Activated T-cell treated with anti-CD3 and anti-CD28 coated beads, Interleukin-2, amount 50 U/mL, for 72 hours (primary cell): ENCODE measurements at places on chromosomes 6 and 20. TPM values are rescaled to one million over a fixed set of nuclear protein-coding genes. Genes with fewer than 3 reads are reported as not detected.

DNA sequence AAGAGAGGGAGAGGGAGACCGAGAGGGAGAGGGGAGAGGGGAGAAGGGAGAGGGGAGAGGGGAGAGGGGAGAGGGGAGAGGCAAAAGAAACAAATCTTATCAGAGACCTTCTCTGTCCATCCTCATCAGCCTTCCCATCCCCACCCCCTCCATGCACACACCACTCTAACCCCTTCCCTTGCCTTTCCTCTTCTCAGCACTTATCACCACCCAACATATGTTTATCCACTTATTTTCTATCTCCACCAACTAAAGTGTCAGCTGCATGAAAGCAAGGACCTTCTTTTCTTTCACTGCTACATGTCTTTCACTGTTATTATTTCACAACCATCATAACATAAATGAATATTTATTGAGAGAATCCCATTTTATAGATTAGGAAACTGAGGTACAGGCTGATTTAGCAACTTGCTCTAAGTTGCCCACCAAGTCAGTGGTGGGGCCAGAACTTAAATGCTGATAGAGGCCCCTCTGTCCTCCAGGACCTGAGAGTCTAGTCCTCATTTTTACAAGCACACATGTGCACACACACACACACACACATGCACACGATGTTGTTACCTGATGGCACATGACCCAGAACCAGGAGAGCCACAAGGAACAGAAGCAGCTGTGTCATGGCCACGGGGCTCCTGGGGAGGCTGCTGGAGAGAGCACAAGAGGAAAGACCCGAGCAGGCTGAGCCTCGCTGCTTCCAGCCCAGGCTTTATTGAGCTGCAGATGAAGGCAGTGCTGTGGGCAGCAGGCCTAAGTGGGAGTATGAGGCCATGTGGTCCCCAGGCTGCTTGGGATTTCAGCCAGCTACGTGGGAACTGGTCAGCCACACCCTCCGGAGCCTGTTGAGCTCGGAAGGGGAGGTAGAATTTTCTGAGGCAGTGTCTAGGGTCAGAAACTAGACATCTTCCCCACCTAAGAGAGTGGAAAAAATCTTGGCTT, 2.3 kb downstream of the DEFB124 start:
- peaks cover 34% of the 10 kb centered on the region for H3K27me3 ChIP-seq
- no peak for DNase-seq
- peaks cover 3% of the 10 kb centered on the region for H3K36me3 ChIP-seq
- H3K27ac ChIP-seq: no peak overlapping the region

- H3K4me3 ChIP-seq: peak overlapping the region; percentile 44
- peaks cover 41% of the 10 kb centered on the region for H3K4me1 ChIP-seq
- H3K27me3 ChIP-seq: no peaks in the 10 kb centered on the region
- H3K36me3 ChIP-seq: peaks cover 38% of the 10 kb centered on the region
Observed at GRCh38 chr6:158185729-158186456, 17.7 kb downstream of the GTF2H5 start.

DNA sequence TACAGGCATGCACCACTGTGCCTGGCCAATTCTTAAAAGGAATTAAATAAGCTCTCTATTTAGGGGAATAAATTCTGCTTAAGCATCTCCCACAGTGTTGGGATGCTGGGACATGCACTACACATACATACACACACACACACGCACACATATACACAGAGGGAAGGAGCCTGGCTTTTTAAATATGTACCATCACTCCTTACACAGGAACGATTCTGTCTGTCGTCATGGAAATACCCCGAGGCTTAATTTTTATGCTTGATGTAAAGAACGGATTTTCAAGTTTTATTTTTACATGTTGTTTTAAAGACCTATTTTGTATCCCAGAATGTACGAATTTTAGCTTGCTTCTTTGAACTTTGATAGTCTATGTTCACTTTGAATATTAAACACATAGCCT, 95.3 kb downstream of the CD109 start:
- DNase-seq: no peak
- H3K4me1 ChIP-seq: peaks cover 8% of the 10 kb centered on the region
- H3K27me3 ChIP-seq: no peaks in the 10 kb centered on the region
- H3K4me3 ChIP-seq: no peak overlapping the region
- no peak overlapping the region for H3K27ac ChIP-seq

- H3K27ac ChIP-seq: peak within 1 kb of the TSS; percentile 100
- DNase-seq: peak; percentile 91
- peak within 1 kb of the TSS; percentile 100 for H3K4me3 ChIP-seq
- peaks cover 5% of the 10 kb centered on the region for H3K36me3 ChIP-seq
Observed at GRCh38 chr6:34888874-34889555, at the start of gene ANKS1A. Gene ANKS1A (plus strand): TSS chr6:34889255. CDS start chr6:34889403, 148 bp downstream.

GRCh38 chr6:146546443-146547043, 2.9 kb downstream of the RAB32 start:
- no peak for DNase-seq
- no peak overlapping the region for H3K27ac ChIP-seq
- H3K4me3 ChIP-seq: no peak overlapping the region
- peaks cover 30% of the 10 kb centered on the region for H3K27me3 ChIP-seq
- H3K4me1 ChIP-seq: peaks cover 11% of the 10 kb centered on the region

- peaks cover 21% of the 10 kb centered on the region for H3K27me3 ChIP-seq
- peaks cover 2% of the 10 kb centered on the region for H3K36me3 ChIP-seq
- no peak overlapping the region for H3K27ac ChIP-seq
- H3K4me1 ChIP-seq: no peaks in the 10 kb centered on the region
Observed at GRCh38 chr6:170416303-170416702, 109.7 kb downstream of the FAM120B start.

DNA sequence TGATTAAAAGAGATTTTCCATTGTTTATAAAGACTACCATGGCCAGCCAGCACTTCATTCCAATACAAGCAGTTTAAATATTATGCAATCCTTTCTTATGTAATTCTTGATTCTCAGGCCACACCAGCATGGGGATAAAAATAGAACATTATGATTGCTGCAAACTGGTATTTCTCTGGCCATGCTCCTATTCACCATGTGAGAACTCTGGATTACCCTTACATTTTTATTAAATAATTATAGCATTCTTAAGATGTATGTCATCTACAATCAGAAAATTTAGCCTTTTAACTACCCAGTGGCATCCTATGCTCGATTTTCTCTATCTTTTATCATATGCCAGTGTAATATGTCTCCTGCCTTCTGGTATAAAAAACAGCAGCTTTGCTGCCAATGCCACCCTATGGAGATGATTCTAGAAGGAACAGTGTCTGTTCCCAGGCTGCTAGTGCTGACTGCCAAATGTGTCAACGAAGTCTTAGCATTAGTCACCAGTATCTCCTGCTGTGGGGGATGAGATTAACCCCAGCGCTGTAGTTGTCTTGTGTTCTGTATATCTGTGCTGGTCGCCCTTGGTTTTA, 501.4 kb downstream of the BCKDHB start:
- H3K4me3 ChIP-seq: no peak overlapping the region
- no peak for DNase-seq
- H3K27me3 ChIP-seq: peaks cover 13% of the 10 kb centered on the region
- H3K4me1 ChIP-seq: no peaks in the 10 kb centered on the region

DNA sequence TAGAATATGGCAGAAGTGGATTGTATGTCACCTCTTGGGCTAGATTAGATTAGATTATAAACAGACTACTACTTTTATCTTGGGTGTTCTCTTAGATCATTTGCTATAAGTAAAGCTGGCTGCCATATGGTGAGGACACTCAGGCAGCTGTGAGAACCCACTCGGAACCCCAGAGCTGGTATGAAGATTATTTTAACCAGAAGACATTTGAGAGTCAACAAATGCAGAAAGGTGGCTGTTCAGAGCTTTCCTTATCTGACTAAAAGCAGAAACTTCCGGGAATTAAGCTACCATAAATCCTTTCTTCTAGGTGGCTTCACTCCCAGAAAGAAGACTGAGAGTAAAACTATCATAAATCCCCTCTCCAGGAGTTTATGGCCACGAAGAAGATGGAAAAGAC, 91.9 kb downstream of the RNGTT start:
- no peak overlapping the region for H3K27ac ChIP-seq
- DNase-seq: no peak
- no peak overlapping the region for H3K4me3 ChIP-seq
- H3K27me3 ChIP-seq: no peaks in the 10 kb centered on the region
- peaks cover 19% of the 10 kb centered on the region for H3K4me1 ChIP-seq

DNA sequence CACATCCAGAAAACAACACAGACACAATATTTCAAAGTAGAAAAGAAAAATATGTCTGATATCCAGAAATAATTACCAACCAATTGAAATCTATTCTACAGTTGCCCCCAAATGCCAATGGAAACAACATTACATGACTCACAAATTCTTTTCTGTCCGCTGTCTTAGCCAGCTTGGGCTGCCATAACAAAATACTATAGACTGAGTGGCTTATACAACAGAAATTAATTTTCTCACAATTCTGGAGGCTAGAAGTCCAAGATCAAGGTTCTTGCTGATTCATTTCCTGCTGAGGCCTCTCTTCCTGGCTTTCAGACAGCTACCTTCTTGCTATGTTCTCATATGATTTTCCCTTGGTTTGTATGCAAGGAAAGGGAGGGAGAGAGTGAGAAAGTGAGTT, 698.1 kb downstream of the DHX35 start:
- H3K36me3 ChIP-seq: no peaks in the 10 kb centered on the region
- no peak for DNase-seq
- no peaks in the 10 kb centered on the region for H3K4me1 ChIP-seq
- H3K27me3 ChIP-seq: no peaks in the 10 kb centered on the region

- no peaks in the 10 kb centered on the region for H3K27me3 ChIP-seq
- H3K4me1 ChIP-seq: no peaks in the 10 kb centered on the region
- DNase-seq: peak; percentile 50
- H3K4me3 ChIP-seq: no peak overlapping the region
Observed at GRCh38 chr20:13302647-13303450, 81.8 kb downstream of the ISM1 start.

DNA sequence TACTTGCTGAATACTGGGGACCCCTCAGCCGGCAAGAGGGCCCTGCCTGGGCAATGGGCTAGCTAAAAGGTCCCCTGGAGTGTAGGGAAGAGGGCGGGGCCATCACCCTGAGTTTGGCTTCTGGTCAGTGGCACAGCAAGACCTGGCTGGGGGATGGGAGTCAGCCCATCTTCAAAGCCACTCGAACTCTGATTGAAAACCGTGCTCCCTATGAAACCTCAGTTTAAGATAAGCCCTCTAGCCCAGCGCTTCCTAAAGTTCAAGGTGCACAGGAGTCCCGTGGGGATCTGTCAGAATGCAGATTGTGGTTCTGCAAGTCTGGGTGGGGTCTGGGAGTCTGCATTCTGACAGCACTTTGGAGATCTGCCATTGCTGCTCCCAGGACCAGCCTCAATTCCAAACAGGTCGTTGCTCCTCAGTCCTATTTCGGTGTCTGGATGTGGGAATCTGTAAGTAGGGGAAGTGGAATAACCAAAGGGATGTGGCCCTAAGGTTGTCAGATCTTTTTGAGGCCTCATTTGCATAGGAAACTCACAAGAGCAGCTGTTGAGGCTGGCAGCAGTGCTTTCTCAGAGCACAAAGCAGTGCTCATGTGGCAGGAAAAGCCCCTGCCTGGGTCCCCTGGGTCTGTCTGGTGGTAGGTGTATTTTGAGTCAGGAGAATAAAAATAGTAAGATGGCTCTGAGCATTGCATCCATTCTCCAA, 85.3 kb upstream of the SCP2D1 start:
- no peak overlapping the region for H3K4me3 ChIP-seq
- DNase-seq: no peak
- H3K36me3 ChIP-seq: no peaks in the 10 kb centered on the region
- no peak overlapping the region for H3K27ac ChIP-seq

GRCh38 chr20:63957690-63958441, 1.6 kb upstream of the UCKL1 start:
- peaks cover 2% of the 10 kb centered on the region for H3K36me3 ChIP-seq
- peak overlapping the region; percentile 65 for H3K27ac ChIP-seq
- H3K4me3 ChIP-seq: peak overlapping the region; percentile 82
- H3K4me1 ChIP-seq: peaks cover 44% of the 10 kb centered on the region
- DNase-seq: peak; percentile 54

DNA sequence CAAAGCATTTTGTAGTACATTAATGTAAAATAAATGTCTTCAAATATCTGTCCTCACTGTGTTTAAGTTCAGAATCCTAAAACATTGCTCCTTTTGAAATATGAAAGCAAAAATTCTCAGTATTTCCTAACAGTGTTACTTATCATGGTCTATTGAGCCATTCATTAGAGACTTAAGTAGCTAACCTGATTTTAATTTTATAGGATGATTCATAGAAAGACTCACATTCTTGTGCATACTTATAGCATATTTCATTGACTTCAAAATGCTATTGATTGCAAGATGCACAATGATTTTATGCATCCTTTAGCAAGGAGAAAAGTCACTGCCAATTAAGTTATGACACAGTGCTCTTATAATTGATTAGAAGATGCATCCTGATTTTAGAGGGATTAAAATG, 85.7 kb downstream of the HIVEP1 start:
- H3K36me3 ChIP-seq: peaks cover 2% of the 10 kb centered on the region
- H3K27me3 ChIP-seq: no peaks in the 10 kb centered on the region

DNA sequence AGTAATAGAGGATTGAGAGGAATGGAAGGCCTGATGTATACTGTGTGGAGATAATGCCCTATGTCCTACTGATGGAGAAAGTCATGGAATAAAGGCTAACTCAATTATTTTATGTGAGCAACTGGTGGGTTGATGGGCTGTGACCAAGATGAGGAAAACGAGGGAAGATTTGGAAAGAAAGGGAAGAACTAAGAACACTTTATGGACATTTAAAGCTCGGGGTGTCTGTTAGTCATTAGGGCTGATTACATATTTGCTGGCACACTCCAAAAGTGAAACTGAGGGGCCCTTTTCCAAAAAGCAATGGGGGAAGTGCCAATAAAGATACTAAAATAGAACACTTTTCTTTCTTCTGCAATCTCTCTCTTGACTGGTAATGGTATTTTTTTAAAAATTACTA, 439.5 kb downstream of the PLCB1 start:
- no peak for DNase-seq
- no peaks in the 10 kb centered on the region for H3K4me1 ChIP-seq
- no peaks in the 10 kb centered on the region for H3K27me3 ChIP-seq
- no peaks in the 10 kb centered on the region for H3K36me3 ChIP-seq

DNA sequence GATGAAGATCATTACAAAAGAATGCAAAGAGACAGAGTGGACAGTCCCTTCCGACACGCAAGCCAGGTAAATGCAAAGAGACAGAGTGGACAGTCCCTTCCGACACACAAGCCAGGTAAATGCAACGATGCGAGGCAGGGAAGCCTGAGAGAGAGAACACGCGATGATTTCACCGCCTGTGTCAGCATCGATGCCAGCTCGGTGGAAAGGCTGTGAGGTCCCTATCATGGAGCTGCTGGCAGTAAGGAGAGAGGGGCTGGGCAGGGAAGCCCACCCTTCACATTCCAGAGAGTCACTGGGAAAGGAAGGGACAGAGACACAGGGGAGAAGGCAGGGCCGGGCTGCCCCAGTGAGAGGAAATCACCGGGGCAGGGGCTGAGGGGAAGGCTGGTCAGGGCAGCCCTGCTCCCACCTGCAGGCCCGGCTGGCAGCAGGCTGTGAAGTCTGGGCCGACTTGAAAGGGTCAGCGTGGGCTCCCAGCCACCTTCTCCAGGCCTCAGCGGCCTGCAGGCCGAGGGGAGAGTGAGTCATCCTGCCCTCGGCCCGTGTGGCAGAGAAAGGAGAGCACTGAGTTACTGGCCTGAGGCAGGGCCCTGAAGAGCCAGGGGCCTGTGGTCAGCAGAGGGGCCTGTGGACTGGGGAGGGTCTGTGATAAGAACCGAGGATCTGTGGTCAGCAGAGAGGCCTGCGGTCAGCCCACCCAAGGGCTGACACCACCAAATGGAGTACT, 80.4 kb downstream of the DACT2 start:
- DNase-seq: no peak
- H3K27ac ChIP-seq: peak overlapping the region; percentile 2
- H3K4me1 ChIP-seq: no peaks in the 10 kb centered on the region
- peaks cover 6% of the 10 kb centered on the region for H3K27me3 ChIP-seq
- no peaks in the 10 kb centered on the region for H3K36me3 ChIP-seq

The VSTM2L gene
- total RNA-seq: 0.60 TPM

The MOXD1 gene
- not detected for total RNA-seq

The DEFB132 gene
- total RNA-seq: not detected

The TBC1D7 gene
- total RNA-seq: 20.3 TPM

The DACT2 gene
- 0.14 TPM for total RNA-seq

The LY6G5C gene
- total RNA-seq: 6.9 TPM

The MOCS1 gene
- total RNA-seq: 2.6 TPM

The MCUR1 gene
- total RNA-seq: 24.8 TPM
